ENCODE measurements at places on chromosomes 2 and 18. TPM values are rescaled to one million over a fixed set of nuclear protein-coding genes. Genes with fewer than 3 reads are reported as not detected.

SPATA3 gene
- not detected for polyA plus RNA-seq

PROKR1 gene
- polyA plus RNA-seq = not detected

SLC14A1 gene
- polyA plus RNA-seq = 2.4 TPM

SP110 gene
- 10.4 TPM for polyA plus RNA-seq

TANC1 gene
- 19.2 TPM for polyA plus RNA-seq

L3MBTL4 gene
- 0.02 TPM for polyA plus RNA-seq

MALL gene
- 5.2 TPM for polyA plus RNA-seq

DUSP11 gene
- 14.4 TPM for polyA plus RNA-seq

SPEG gene
- 98.3 TPM for polyA plus RNA-seq

DHRS9 gene
- polyA plus RNA-seq = not detected

GPR17 gene
- 0.03 TPM for polyA plus RNA-seq

CFAP65 gene
- 1.7 TPM for polyA plus RNA-seq

CROCC2 gene
- not detected for polyA plus RNA-seq

COL4A4 gene
- not detected for polyA plus RNA-seq

EVA1A gene
- polyA plus RNA-seq = 93.0 TPM

TXNDC9 gene
- polyA plus RNA-seq = 24.5 TPM

All from SK-N-SH (cell line).